Central memory CD8-positive, alpha-beta T cell (primary cell): ENCODE measurements at places on chromosomes 1 and 21.

GRCh38 chr1:80656014-80656636 lies 1144.6 kb upstream of the ADGRL2 start:
- no peak overlapping the region for H3K27ac ChIP-seq
- no peaks in the 10 kb centered on the region for H3K27me3 ChIP-seq
- no peak for DNase-seq

GRCh38 chr1:41492341-41492848 lies 7.9 kb upstream of the EDN2 start:
- peaks cover 32% of the 10 kb centered on the region for H3K27me3 ChIP-seq
- H3K27ac ChIP-seq = no peak overlapping the region
- no peak for DNase-seq

DNA sequence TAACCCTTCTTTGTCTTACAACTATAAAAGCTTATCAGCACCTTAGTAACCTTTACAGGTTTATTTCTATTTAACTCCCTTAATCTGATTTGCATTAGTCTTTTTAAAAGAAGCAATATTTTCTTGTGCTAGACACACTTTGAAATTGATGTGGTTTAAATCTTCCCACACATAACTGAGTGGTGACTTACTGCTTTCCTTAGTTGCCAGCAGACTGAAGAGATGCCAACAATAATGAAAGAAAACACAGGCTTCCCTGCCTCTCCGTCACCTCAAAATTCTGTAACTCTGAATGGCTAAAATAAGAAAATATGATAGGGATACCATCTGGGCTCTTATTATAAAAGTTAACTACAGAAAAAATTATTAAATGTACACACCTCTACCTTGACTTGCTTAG lies 196.8 kb downstream of the PTBP2 start:
- H3K36me3 ChIP-seq = no peaks in the 10 kb centered on the region
- H3K4me1 ChIP-seq = no peaks in the 10 kb centered on the region
- H3K4me3 ChIP-seq = no peak overlapping the region

- H3K4me3 ChIP-seq = no peak overlapping the region
- H3K4me1 ChIP-seq = peaks cover 20% of the 10 kb centered on the region
- peaks cover 10% of the 10 kb centered on the region for H3K27me3 ChIP-seq
- H3K27ac ChIP-seq = no peak overlapping the region
- peaks cover 6% of the 10 kb centered on the region for H3K36me3 ChIP-seq
Observed at GRCh38 chr1:85059563-85059962, 11.3 kb upstream of the MCOLN3 start.

- no peak overlapping the region for H3K4me3 ChIP-seq
- no peak for DNase-seq
- no peak overlapping the region for H3K27ac ChIP-seq
- peaks cover 4% of the 10 kb centered on the region for H3K36me3 ChIP-seq
Observed at GRCh38 chr1:51237351-51238033, 1.4 kb downstream of the RNF11 start.

DNA sequence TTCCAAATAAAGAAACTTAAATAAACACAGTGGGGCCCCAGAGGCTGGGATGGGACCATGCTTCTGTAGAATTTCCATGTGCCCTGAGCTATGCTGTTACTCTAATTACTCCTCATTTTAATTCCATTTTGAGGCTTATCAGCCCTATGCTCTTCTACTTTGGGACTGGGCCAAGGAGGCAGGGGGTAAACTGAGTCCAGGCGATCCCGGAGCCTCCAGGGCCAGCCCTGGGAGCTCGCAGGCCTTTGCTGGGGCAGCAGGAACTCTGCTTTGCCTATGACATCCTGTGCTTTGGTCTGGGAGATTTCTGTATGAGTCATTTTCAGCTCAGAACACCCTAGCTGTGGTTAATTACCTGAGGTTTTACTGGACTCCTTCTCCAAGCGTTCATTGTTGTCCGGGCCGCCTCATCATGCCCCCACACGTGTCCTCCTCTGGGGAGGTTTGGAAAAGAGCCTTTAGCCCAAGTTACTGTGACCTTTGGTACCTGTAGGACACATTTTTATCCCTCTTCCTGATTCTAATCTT lies 95.7 kb downstream of the RHOU start:
- H3K27me3 ChIP-seq = peaks cover 14% of the 10 kb centered on the region
- H3K4me3 ChIP-seq = no peak overlapping the region
- H3K4me1 ChIP-seq = peaks cover 17% of the 10 kb centered on the region
- no peak for DNase-seq
- H3K27ac ChIP-seq = no peak overlapping the region

DNA sequence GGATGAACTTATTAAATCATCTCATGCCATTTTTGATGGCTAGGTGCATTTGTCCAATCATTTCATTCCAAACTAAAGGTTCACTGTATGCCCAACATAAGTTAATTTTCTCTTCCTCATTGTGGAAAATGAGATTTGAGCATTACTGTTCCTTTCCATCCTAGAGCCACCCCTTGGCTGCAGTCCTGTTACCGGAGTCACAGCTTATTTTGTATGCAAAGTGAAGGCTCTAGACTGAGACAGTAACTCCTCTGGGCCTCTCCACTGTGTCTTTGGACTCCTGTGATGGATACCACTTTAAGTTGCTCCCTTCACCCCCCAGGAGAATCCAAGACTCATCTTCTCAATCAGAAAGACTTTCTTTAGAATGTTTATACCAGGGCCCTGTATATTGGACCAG lies 59.7 kb downstream of the FGGY start:
- H3K4me3 ChIP-seq = no peak overlapping the region
- no peaks in the 10 kb centered on the region for H3K36me3 ChIP-seq
- H3K27ac ChIP-seq = no peak overlapping the region
- no peaks in the 10 kb centered on the region for H3K27me3 ChIP-seq

DNA sequence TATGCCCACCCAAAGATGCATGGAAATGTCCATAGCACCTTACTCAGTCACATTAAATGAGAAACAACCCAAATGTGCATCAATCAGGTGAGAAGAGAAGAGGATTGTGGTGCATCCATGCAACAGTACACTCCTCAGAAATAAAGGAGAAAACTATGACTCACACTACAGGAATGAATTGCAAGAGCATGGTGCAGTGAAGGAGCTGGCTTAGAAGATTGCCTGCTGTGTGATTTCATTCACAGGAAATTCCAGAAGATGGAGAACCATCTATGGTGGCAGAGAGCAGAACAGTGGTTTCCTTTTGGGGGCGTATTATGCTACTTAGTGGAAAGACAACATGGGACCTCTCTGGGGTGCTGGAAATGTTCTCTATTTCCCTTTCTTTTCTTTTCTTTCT lies 278.6 kb upstream of the AJAP1 start:
- H3K36me3 ChIP-seq = no peaks in the 10 kb centered on the region
- DNase-seq = no peak
- no peaks in the 10 kb centered on the region for H3K27me3 ChIP-seq
- H3K4me1 ChIP-seq = peaks cover 16% of the 10 kb centered on the region
- H3K4me3 ChIP-seq = no peak overlapping the region
